Stimulated activated CD4-positive, alpha-beta T cell treated with anti-CD3 and anti-CD28 coated beads, Interleukin-15, amount 100 ng/mL, for 48 hours (primary cell): ENCODE measurements at places on chromosomes 7 and 10.
A peak's percentile ranks its signal among the peaks of the same experiment; 100 is the strongest.

DNA sequence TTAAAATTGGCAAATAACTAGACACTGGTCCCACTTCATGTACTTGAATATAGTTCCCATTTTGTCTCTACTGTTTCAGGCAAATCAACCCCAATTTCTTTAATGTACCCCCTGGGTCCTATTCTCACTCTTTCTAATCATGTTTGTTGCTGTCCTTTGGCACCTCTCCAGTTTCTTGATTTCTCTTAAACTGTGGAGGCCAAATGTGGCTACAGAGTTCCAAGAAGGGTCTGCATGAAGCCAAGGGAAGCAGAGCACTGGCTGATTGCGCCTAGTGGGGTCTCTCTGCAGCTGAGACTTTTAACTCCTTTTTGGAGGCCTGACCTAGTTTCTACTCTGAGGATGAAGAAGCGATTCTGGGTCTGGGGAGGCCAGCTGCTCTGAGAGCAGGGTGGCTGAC, 6.7 kb upstream of the ADAM12 start:
- DNase-seq = no peak

GRCh38 chr7:121562259-121562658, 166.2 kb upstream of the FAM3C start:
- DNase-seq = no peak

DNA sequence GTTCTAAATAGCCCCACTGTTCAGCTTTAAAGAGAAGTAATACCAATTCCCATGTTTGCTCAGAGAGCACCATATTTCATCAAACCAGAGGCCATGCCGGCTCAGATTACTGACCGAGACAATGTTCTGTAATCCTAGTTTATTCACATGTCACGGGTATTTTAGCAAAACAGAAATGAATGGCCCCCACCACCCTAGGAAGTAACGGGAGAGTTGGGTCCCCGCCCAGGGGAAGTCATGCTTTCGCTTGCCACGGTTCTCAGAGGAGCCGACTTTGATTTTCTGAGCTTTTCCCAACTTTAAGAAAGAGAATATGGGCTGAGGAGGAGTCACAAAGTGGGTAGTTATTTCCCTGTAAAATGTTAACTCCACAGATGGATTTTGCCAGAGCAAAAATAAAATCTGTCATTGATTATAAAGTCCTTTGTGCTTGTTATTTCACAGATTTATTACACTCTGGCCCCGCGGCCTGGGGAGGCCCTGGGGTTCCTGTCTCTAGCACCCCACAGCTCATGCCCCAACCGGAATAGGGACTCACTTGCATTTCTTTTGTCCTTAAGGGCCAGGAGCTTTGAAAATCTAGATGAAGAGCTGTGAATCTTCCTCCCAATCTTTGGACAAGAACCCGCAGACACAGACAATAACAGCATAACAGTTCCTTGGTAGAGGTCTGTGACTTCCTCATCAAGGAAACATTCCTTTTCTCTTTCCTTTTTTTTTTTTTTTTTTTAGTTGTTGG, 3.7 kb upstream of the GDF10 start:
- no peak for DNase-seq

- no peak for DNase-seq
These were observed 35.5 kb downstream of the PPP1R3C start for GRCh38 chr10:91597197-91597881.

DNA sequence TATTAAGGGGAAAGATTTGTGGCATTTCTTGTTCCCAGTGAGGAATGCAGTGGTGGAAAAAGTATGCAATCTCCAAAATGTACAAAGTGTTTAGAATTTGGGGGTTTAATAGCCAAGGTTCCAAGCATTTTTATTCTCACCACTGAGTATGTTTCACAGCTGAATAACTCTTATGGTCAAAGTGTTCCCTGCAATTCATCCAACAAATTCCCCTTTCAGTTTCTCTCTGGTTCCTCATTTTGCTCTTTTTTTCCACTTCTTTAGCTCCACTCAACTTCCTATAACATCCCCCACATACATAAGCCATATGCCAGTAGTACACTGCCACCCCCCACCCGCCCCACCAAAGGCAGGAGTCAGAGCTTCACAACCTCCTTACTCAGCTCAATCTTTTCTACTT, 4.6 kb downstream of the HECW1 start:
- DNase-seq = no peak

DNA sequence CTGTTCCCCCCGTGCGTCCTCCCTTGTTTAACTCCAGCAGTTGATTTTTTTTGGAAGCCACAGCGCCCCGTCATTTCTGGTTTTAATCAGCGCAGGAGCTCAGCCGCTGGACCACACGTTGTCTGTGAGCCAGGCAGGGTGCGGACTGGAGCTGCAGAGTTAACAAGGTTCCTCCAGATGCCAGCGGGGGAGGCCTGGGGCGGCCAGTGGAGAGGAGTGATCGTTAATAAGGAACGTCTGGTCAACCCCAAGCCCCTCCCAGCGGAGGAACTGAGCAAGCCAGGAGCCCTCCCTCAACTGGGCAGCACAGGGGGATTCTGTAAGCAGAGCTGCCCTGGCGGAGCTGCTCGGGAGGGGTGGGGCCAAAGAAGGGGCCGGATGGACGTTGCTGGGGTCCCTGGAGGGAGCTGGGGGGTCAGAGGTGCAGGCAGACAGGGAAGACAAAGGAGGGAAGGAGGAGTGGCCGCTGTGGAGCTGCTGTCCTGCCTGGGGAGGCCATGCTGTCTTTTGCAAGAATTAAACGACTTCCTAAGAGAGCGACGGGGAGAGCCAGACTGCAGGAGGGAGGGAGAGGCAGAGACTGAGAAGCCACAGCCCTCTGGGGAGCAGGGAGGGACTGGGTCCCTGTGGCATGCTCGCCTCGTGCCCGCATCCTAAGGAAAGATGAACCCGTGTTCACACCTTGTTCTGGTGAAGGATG, 537.1 kb upstream of the FOXK1 start:
- DNase-seq = no peak

- DNase-seq = no peak
These were observed 743 bp upstream of the ZCCHC24 start for GRCh38 chr10:79445977-79446757.

GRCh38 chr7:134701272-134701671, 54.6 kb downstream of the BPGM start:
- DNase-seq = no peak

GRCh38 chr10:79433324-79434222, 11.9 kb downstream of the ZCCHC24 start:
- DNase-seq = no peak

DNA sequence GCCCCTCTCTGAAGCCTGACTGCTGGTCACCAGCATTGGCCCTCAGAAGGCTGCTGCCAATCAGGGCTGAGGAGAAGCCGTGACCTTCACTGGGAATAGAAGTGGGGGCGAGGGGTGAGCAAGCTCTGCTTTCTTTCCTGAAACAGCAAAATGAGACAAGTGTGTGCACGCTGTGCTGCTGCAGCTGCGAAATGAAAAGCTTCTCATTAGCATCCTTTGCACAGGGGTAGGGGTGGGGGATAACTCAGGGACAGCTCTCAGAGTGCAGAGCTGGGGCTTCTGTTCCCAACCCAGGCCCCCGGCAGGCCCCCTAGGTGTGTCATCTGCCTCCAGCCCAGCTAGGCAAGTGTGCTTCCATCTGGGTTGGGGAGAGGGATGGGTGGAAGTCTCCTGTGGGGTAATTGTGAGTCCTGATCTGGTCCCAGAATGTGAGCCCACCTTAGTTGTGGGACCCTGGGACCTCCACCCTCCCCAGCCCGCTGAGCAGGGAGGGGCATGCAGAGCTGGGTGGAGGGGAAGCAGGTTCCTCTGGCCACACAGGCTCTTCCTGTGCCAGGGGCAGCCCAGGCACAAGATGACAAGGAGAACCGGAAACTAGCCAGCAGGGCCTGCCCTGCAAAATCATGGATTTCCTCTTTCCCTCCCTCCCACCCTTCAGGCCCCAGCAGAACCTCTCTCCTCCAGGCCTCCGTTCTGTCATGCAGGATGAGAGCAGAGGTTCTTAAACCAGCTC, 22.2 kb downstream of the ZNF467 start:
- DNase-seq = no peak

DNA sequence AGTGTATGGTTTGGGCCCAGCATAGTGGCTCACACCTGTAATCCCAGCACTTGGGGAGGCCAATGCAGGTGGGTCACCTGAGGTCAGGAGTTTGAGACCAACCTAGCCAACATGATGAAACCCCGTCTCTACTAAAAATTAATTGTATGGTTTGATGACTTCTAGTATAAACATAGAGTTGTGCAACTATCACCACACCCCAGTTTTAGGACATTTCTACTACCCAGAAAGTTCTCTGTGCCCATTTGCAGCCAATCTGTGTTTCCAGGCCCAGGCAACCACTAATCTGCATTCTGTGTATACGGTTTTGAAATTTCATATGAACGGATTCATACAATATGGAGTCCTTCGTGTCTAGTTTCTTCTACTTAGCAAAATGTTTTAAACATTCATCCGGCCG, 20.0 kb downstream of the CLIP2 start:
- no peak for DNase-seq

DNA sequence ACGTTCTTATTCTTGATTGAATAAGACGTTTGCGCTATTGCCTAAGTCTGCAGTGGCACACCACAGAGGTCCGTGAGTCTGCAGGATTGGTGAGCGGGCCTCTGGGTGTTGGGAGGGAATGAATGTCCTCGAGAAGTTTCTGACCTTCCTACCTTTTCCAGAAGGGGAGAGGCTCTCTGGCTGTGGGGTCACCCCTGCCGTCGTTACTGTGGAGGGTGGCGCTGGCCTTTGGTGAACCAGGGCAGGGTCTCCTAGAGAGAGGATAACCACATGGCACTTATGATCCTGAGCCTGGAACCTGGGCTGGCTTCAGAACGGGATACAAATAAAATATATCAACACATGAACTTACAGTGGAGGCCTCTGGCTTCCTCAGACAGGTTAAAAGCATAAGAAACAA, 13.8 kb downstream of the IL15RA start:
- no peak for DNase-seq

DNA sequence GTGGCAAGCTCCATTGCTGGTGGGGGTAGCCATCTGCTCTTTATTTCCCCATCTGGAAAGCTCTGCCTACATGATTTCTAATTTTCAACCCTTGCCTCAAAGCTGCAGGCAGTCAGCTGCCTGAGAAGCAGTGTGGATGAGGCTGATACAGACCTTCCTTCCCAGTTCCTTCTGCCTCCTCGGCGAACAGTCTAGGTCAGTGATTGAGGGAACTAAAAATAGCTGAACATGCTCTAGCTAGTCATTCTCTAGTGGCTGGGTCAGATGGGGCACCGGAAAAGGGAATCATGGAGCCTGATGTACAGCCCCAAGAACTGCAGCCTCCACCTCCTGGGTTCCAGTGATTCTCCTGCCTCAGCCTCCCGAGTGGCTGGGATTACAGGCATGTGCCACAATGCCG, 48.7 kb downstream of the NAMPT start:
- no peak for DNase-seq

DNA sequence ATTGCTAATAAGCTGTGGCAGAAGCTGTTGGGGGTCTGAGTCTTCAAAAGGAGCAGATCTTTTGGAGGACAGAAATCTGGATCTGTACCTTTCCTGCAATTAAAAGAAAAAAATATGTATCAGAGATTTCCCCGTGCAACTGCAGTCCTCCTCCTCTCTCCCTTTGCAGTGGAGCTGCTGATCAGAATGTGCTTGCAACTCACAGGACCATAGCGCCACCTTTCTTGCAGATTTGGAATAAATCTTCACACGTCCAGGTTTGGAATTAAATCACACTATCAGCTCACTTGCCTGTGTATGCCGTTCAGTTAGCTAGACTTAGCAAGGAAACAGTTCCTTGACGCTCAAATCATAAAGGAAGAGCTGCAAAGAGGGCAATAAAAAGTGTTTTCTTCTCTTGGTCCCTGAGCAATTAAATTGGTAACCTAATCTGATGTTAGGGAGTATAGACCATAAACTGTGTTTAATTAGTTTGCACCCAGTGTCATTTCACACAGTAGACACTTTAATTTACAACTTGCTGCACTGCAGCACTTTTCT, 77.4 kb downstream of the PON1 start:
- DNase-seq = peak; percentile 2

DNA sequence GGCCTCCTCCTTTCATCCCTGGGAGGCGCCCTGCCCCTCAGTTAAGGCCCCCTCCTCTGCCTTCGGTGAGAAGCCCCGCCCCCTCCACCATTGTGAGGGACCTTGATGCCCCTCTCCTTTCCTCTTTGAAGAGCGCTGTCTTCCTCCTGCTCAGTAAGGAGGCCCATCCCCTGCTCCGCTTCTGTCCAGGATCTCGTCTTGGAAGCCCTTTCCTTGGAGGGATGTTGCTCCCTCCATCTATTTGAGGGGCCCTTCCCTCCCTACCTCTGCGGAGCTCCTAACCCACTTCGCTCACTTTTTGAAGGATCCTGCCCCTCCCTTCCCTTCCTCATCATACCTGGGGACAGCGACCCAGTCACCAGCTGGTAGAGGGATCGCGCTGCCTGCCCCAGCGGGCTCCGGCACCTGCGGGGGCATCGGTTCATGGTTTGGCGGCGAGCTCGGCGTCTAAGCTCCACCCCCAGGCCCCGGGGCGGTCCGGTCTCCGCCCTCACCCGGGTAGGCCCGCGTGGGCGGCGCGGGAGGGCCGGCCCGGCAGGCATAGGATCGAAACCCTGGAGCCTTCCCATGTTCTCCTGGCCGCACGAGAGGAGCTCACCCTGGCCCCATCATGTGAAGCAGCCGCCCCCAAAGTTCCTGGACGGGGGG, 4.1 kb downstream of the KCNIP2 start:
- no peak for DNase-seq

DNA sequence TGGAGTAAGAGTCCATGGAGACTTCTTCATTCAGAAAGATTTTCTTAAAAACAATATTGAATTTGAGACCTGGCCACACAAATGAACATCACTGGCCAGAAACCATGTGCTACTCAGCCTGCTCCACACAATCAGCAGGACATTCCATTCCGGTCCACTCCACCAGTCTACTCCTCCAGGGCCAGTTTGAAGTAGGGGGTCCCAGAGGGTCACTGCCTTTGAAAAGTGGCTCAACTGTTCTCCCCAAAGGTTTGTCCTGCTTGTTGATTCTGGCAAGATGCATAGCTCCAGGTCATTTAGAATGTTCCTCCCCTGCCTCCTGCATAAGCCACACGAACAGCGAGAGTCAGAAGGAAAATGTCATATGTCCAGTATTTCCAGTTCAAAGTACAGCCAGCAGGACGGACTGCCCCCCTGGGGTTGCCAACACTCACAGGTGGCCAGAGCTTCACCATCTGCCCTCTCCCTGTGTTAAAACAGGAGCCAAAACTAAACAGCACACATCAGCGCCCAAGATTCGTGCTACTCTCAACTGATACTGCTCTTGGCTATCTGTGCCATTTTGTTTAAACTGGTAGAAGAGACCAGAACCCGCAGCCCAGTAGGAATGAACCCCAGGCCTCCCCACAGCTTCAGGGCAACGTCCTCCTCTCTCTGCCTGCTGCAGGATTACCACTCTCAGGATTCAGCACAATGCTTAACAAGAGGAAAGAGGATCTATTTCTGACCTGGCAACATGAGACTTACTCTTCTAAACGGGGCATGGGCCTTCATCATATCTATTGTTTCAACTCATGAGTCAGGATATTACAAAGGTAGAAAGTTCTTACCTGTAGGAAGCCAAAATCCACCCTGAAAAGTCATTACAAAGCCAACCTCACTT, 11.3 kb downstream of the GRB10 start:
- no peak for DNase-seq

DNA sequence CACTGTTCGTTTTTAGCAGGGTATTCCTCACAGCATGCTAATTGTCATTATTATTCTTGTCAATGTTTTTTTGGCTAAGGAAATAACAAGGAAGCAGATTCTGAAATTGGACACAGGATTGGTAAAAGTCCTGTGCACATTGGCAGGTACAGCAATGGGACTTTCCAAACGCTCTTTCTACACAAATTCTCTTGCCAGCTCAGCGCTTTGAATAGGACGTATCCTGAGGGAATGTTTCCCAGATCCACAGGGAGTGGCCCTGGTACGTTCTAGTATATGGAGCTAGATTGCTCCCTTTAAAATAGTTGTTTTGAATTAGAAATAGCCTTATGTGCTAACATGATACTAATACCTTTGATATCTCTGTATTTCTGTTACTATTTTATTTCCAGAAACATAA, 82.8 kb upstream of the GRB10 start:
- DNase-seq = no peak
